ENCODE measurements at places on chromosomes 4 and X.

DNA sequence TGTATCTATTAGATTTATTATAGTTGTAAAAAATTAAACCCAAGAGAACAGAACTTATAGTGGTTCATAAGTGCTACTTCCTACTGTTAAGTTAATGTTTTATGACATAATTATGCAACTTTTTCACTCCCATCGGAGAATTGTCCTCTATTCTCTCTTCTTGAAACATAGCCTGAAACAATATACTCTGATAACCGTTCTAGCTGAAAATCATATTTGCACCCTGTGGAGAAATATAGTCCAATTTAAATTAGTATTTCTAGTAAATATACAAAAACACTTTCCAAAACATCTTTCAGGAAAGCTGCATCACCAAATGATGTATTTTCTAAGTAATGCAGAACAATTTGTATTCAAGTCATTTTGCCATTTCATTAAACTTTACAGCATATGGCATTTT, 586.4 kb downstream of the PRR32 start:
- no peak for DNase-seq

- DNase-seq: no peak
Observed at GRCh38 chrX:21847342-21847741, 7.9 kb downstream of the MBTPS2 start.

- DNase-seq: no peak
Observed at GRCh38 chr4:3422241-3422801, 19.4 kb upstream of the HGFAC start.

DNA sequence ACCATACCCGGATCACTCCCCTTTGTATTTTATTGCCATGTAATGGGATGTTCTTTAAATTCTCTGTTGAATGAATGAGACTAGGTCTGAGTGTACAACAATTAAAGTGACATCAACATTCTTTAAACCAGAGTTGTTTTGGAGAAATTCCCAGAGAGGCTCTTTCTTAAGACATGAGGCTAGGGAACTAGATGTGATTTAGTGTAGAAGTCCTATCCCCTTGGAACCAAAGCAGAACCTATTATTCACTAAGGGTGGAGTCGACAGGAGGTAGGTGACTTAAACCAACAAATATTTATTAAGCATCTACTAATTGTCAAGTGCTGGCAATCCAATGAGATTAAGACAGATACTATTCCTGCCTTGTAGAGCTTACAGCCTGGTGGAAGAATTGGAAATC, 1.7 kb downstream of the EIF1AX start:
- DNase-seq: no peak

DNA sequence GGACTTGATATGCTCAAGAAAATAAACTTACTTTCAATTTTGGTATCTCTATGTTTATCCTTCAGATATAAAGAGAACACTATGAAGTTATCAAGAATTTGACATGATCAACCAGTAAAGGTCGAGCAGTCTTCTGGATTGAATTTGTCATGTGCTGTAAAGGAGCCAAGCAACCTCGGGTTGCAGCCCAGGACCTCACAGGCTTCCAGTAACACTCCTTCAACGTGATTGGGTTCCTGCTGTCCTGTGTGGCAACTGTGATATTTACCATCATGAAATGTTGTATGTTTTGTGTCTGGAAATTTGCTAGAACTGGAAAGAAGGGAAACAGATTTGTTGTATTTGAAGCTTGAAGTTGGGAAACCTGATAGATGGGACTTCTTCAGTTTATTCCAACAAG, 52.0 kb upstream of the UGT2B7 start:
- DNase-seq: no peak

- DNase-seq: no peak
Observed at GRCh38 chr4:127479031-127479622, 153.6 kb upstream of the INTU start.

GRCh38 chr4:37588150-37588549, 98.0 kb downstream of the RELL1 start:
- DNase-seq: no peak

- no peak for DNase-seq
Observed at GRCh38 chrX:136421338-136421737, 66.4 kb upstream of the BRS3 start.

- DNase-seq: no peak
Observed at GRCh38 chr4:165541851-165542459, 163.1 kb downstream of the CPE start.

DNA sequence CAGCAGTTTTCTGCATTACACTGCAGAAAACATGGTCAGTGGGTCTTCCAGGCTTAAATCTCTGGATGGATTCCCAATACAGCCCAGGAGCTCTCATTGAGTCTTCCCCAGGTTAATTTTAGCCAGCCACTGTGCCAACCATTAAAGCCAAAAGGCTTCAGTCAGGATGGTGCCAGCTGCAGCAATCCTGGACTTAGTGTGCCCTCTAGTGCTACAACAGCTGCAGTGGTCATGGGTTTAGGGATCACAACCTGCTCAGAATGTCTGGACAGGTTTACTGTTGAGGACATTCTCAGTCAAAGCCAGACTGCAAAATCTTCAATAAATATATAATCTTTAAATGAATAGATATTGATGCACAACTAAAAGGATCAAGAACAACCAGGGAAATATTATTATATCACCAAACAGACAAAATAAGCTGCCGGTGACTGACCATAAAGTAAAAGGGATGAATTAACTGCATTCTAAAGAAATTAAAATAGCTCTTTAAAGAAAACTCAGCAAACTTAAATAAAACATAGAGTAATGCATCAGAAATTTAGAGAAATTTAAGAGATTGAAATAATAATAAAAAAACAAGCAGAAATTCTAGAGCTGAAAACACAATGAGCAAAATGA, 639.9 kb downstream of the SPOCK3 start:
- DNase-seq: peak; percentile 5
